ENCODE measurements at places on chromosomes 5 and 9. TPM values are rescaled to one million over a fixed set of nuclear protein-coding genes. Genes with fewer than 3 reads are reported as not detected.

Gene LRRC26
- total RNA-seq: not detected

- DNase-seq: no peak
These were observed 5.9 kb downstream of the CDKN2A start for GRCh38 chr9:21988056-21988990.

DNA sequence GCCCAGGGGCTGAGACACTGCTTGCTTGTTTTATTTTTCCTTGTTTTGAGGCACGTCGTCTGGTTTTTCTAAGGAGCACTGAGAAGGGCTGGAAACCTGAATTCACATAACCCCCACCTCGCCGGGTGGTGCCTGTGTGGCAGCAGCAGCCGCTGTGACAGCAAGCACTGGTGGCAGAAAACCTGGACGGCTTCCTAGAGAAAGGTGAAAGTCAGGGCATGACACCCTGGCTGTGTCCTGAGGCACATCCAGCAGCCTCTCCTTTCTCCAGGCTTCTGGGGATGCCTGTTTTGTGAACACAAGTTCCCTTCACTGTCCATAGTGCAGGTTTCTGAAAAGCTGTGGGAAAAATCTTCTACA, 29.2 kb downstream of the MRPL36 start:
- DNase-seq: no peak

Gene NOL8
- 58.7 TPM for total RNA-seq

DNA sequence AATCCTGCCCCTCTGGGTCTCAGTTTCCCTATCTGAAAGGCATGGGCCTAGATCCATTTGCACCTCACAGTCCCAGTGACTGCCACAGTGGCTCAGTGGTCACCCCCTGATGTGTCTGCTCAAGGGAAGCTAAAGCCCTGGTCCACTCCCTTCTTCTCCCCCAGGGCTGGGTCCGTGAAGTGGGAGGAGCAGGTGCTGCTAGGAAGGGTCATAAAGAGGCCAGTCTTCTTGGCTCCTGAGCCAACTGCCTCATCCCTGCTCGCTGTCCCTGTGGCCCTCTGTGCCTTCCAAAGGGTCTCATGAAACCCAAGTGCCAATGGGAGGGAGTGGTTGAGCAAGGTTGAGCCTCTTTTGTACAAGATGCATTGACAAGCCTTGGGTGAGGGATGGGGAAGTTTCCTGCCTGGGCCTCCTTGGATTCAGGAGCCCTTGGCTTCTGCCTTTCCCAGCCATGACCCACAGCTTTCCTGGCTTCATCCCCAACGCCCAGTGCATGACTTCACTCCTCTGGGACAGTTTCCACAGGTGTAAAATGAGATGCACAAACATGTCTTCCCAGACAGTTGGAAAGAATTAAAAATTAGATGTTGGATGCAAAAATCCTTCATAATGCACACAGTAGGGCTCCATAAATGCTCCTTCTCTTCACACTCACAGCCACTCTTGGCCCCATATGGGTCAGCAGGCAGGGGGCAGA, 1.6 kb upstream of the SLC6A7 start:
- no peak for DNase-seq

DNA sequence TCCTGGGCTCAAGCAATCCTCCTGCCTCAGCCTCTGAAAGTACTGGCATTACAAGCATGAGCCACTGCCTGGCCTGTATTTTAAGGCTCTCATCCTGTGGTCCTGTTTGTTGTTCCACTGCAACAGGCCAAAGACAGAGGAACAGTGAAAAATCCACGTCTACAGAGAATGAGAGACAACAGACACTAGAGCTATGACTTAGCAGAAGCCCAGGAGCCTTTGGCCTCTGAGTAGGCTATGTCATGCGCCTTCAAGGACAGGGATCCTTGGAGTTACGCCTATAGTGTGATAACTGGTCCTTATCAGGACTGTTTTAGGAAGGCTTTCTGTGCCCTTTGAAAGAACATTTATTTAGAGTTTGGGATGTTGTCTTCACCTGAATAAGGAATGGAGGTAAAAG, 10.5 kb downstream of the POC5 start:
- DNase-seq: no peak

Gene ODF2
- 31.9 TPM for total RNA-seq

DNA sequence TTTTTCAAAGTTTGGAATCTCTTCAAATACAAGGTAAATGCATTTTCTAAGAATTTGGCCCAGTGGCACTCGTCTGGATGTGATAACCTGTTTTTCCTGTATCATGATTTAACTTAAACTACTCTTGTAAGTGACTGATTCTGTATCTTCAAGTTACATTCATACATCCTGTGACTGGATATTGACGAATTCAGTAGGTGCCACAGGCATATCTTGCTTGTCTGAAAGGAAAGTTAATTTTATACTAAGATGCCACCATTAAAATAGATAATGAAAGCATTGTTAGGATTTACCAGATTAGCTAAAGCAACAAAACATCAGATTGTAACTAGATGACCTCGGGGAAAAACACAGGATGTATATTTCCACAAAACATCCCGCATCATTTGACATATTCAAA, 175.3 kb upstream of the ZNF608 start:
- no peak for DNase-seq

DNA sequence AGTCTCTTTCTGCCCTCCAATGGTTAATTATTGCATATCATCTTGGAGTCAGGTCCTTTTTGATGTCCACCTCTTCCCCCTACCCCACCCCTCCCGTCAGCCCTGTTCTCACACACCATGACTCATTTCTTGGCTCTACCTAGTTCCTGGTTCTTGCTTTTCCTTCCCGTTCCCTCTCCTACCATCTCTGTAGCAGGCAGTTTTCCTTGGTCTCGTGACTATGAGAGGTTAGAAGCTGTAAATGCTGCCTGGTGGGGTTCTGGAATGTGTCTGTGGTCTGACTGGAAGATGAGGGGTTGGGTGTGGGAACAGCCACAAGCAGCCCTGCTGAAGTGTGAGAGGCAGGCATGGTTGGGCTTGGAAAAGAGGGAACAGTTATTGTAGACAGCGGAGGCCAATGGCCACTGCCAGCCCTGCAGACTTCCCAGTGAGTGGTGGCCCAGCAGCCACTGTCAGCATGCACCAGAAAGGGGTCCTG, 18.2 kb downstream of the SLC22A5 start:
- DNase-seq: no peak

Gene NUDT12
- total RNA-seq: not detected

DNA sequence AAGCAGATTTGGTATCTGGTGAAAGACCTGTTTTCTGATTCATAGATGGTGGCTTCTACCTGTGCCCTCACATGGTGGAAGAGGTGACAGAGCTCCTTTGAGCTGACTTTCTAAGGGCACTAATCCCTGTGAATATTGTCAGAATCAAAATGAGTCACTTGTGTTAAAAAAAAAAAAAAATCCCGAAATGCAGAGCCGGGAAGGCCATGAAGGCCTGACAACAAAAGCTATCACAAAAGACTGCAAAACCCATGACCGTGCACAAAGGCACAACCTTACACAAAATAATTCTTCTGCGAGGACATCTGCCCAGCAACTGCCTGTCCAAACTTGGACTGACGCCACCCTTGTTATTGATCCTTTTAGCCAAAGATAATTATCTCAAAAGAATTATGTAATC, 19.6 kb upstream of the UBTD2 start:
- no peak for DNase-seq

- DNase-seq: peak; percentile 22
These were observed 4.1 kb downstream of the SAXO1 start for GRCh38 chr9:19028835-19029451.

Gene APBA1
- total RNA-seq: 0.20 TPM

Gene TXNDC8
- total RNA-seq: not detected

- DNase-seq: no peak
These were observed 363.7 kb downstream of the IRX2 start for GRCh38 chr5:2387634-2388325.

DNA sequence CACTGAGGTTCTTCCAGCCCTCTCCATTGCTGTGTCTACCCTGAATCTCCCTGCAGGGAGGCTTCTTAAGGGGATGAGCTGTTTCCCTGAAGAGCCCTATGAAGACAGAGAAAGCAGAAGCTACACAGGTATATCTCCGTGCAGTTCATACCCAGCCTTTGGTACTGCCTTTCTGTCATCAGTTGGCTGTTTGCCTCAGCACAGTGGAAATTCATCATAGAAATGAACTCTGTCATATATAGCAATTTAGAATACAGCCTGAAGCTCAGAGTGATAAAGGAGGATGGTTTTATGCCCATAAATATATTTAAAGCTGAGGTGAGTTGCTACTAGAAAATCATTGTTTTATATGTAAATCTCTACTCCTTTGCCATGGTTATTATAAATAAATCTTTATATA, 42.6 kb upstream of the KCNN2 start:
- no peak for DNase-seq

DNA sequence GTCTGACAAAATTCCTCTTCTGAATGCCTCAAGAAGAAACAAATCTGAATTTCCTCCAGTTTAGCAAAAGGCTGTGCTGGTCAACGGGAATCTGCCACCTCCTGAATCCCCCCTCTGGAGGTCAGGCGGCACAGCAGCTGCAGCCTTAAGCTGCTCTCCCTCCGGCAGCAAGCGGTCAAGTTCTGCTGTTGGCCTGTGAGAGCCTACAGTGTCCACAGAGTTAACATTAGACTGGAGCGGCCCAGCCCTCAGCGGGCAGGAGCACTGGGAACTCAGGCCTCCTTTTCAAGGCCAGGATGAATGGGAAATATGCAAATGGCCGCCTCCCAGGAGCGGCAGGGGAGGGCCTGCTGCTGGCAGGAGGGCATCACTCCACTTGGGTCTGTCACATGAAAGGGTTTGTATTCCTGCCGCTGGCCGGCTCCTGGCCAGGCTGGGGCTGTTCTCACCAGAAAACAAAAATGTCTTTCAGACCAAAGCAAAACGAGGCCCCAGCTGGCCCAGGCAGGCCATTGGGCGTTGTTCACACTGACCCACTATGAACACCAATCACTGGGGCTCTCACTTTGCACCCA, 8.2 kb downstream of the ACSL6 start:
- no peak for DNase-seq

- no peak for DNase-seq
These were observed 1365.5 kb upstream of the CDH9 start for GRCh38 chr5:28403846-28404245.

Gene DMGDH
- total RNA-seq: 1.2 TPM
